ENCODE measurements at places on chromosomes 11 and 22. TPM values are rescaled to one million over a fixed set of nuclear protein-coding genes. Genes with fewer than 3 reads are reported as not detected.

Gene KCNQ1OT1
- 2.3 TPM for polyA plus RNA-seq

GRCh38 chr11:86790867-86791849 lies 9.2 kb upstream of the PRSS23 start:
- DNase-seq = no peak

DNA sequence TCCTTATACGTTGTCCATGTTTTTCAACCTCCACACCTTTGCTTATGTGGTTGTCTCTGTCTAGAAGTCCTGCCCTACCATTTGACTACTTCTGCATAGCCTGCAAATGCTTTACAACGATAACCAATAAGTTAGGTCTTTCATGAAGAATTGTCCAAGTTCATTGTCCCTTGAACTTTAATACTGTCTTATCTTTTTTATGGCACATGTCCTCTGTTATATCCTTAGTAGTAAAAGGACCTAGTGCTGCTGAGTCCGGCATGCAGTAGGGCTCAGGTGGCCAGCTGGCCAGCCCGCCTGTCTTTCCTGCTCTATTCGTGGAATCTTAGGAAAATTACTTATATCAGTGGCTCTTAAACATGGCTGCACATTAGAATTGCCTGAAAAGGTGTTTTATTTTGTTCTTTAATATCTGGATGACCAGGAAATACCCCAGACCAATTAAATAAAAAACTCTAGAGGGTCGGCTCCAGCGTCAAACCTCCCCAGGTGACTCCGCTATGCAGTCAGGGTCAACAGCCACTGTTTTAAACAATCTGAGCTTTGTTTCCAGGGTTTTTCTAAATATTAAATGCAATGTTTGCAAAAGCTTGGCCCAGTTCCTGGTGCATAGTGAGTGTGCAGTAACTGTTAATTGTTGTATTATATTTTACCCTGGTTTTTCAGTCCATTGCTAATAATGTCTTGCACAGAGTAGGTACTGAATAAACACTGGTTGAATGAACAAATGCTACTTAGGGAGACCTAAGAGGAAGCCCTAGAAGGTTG lies 64.6 kb upstream of the SESN3 start:
- no peak for DNase-seq

DNA sequence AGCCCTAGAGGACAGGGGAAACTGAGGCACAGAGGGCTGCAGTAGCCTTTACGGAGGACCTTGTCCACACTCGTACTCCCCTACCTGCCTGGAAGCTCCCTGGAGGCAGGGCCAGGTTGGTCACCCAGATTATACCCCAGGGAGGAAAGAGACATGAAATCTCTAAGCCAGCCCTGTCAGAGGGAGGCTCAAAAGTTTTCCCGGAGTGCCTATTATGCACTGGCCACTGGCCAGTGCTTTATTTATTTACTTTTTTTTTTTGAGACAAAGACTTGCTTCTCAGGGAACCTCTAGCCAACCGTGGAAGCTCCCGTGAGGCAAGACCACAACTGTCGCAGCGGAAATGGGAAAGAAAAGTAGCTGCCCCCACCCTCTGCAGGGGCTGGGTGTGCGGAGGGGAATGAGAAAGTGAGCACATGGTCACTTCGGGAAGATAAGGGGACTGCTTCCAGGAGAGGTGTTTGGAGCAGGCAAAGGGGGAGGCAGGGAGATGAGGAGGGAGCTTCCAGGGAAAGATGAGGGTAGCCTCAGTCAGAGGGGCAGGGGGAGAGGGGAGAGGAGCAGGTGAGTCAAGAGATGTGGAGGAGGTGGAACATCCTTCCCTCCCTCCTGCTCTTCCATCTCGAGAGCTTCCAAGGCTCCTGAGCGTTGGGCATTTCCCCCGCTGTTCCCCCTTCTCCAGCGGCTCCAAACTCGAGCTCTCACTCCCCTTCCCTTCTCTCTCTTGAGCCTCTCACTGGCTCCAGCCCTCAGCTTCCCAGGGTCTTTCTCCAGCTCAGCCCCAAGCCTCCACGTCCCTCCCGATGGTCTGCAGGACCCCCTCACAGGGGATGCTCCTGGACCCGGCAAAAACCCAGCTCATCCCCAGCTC lies 4.3 kb downstream of the IL2RB start:
- DNase-seq = peak; percentile 40

- DNase-seq = no peak
These were observed 12.7 kb downstream of the CSNK1E start for GRCh38 chr22:38304526-38304925.

DNA sequence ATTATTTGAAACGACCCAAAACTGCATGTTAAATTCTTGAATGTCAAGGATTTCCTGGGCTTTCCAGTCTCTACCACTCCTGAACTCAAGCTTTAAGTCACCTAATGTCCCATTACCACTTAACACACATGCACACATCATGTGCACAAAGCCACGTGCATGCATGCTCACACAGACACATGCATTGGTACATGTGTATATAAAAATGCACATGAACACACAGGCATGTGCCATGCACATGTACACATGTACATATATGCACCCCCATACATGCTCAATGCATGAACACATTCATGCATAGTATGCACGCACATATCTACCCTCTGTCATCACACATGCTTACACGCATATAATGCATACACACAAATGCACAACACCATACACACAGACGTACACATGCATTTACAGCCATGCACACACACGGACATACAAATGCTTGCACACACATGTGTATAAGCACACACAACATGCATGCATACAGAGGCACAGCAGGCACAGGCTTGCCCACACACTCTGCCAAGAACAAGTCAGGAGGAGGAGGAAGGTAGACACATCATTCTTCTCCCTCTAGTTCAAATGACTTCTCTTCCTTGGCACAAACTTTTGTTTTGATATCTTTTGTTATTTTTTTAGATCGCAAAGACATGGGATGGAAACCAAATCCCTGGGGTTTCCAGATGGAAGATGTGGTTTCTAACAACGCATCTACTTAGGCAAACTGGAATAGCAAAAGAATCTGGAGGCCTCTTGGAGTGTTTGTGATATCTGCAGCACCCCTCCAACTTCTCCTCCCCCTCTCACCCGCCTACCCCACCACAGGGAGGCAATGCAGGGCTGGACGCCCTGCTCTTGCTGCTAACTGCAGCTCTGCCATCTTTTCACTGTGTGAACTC lies 24.6 kb downstream of the RASD2 start:
- no peak for DNase-seq

- DNase-seq = no peak
These were observed 12.9 kb downstream of the USP28 start for GRCh38 chr11:113862435-113862834.

Gene RASD2
- 1.1 TPM for polyA plus RNA-seq

DNA sequence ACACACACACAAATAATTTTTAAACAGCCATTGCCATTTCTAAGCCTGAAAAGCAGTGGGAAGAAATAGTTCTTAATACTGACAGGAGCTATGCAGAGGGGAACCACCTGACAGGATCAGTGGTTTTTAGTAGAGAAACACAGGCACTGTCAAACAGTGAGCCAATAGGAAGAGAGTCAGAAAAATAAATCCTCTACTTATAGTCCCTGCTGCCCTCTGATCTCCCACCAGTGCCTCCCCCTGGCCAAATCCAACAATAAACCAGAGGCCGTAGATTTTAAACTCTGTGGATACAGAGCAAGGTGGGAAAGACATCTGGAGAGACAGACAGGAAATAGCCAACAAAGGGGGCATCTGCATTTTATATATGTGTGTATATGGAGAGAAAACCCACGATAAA lies 7.9 kb upstream of the OR56B4 start:
- no peak for DNase-seq

- DNase-seq = peak; percentile 92
These were observed 4.8 kb downstream of the CD248 start for GRCh38 chr11:66311965-66312548.

DNA sequence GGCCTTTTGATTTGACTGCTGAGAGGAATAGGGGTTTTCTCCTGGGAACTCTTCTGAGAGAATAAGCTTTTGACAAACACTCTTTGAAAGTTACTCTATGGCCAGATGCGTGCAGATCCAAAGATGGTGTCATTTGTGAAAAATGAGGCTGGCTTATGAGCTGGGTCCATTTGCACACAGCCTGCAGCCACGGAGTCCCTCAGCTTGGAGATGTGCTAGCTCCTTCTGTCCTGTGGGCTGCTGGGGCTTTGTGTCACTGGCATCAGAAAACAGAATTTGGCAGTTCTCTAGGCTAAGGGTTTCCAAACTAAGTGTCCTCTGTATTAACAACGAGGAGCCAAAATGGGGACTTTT lies 702.4 kb downstream of the NTM start:
- no peak for DNase-seq

DNA sequence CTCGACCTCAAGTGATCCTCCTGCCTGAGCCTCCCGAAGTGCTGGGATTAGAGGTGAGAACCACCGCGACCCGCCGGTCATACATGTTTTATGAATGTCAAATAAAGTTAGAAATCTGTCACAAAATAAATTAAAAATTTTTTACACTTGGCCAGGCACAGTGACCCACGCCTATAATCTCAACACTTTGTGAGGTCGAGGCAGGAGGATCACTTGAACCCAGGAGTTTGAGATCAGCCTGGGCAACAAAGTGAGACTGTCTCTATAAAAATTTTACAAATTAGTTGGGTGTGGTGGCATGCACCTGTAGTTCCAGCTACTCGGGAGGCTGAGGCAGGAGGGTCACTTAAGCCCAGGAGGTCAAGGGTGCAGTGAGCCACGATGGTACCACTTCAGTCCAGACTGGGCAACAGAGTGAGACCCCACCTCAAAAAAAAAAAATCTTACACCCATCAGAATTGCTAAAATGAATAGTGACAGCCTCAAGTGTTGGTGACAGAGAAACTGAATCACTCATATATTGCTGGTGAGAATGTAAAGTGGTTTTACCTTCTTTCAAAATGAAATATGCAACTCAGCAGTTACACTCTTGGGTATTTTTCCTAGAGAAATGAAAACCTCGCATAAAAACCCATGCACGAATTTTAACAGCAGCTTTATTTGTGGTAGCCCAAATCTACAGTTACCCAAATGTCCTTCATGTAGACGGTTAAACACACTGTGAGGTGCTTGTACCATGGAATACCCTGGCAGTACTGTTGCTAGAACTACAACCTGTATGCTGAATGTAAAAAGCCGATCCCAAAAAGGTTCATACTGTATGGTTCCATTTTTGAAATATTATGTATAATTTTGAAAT lies 55.4 kb downstream of the MED15 start:
- no peak for DNase-seq

GRCh38 chr11:64103277-64103985 lies 62.5 kb downstream of the MACROD1 start:
- DNase-seq = no peak

Gene OR5AK2
- polyA plus RNA-seq = 0.45 TPM

Gene SOX6
- polyA plus RNA-seq = 20.4 TPM

Gene UPK3A
- 2.0 TPM for polyA plus RNA-seq
